Stimulated activated CD4-positive, alpha-beta T cell treated with anti-CD3 and anti-CD28 coated beads, Interleukin-1b, Interleukin-23, amount 100 ng/mL, for 48 hours (primary cell): ENCODE measurements at places on chromosomes 1 and 21.

- DNase-seq, result no peak
These were observed 341.6 kb downstream of the MATN1 start for GRCh38 chr1:30381671-30382365.

DNA sequence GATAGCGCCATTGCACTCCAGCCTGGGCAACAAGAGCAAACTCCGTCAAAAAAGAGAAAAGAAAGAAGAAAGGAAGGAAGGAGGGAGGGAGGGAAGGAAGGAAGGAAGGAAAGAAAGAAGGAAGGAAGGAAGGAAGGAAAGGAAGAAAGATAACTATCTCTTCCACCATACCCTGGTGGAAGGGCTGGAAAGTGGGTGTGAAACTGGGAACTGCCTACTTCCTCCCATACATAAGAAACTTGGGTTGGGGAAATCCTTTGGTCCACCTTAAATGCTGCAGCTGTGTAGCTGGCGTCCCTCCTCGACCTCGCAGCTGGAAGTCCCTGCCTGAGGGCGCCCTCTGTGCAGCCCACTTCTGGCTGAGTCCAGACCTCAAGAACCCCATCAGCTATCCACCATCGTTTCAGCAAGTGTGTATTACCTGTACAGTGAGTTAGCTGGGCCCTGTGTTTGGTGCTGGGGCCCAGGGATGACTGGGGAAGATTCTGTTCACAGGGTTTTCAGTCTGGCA is 4.6 kb upstream of the FAM167B start:
- DNase-seq, result no peak

DNA sequence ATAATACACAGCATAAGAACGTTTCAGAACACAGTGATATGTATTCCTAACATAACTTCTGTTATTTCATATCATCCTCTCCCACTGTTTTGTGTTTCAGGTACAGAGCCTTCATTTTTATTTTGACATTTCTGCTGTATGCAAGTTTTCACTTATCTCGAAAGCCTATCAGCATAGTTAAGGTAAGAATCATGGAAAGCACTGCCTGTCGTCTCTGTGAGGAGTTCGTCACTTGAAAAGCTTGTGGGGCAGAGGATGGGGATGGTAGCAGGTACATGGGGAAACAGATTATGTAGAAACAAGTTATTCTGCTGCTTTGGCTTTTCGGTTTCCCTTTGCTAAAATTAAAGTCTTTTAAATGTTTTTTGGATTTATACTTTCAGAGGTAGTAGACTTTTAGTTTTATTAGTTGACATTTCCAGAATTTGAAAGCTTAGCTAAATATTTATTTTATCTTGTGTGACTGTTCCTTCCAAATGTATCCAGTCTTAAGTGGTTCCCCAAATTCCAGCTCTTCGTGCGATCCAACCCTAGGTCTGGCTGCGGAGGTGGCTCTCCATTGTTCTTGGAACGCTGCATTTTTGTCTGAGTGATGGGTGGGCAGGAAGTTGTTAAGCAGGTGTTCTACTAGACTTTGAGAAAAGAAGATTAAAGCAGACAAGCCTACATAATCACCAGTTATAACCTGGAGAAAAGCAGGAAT is 12.2 kb downstream of the SLC37A1 start:
- DNase-seq, result no peak

GRCh38 chr1:57158604-57158998 is 192.8 kb upstream of the C8B start:
- no peak for DNase-seq

DNA sequence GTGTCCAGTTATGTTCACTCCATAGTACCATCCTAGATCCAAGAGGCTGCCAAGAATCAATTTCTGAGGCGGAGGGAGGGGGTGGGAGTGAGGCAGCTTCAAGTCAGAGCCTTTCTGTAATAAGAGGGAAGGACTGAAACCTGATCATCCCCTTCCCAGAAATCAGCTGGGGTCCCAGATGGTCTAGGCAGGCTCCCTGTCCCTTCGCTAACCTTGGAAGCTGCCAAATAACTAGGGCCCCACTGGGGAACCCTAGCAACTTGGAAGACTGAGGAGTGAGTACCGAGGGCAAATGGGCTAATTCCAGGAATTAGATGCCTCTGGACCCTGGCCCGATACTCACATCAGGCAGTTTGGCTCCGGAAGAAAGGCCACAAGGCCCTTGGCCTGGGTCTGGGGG is 113.3 kb downstream of the NAV1 start:
- DNase-seq, result no peak

DNA sequence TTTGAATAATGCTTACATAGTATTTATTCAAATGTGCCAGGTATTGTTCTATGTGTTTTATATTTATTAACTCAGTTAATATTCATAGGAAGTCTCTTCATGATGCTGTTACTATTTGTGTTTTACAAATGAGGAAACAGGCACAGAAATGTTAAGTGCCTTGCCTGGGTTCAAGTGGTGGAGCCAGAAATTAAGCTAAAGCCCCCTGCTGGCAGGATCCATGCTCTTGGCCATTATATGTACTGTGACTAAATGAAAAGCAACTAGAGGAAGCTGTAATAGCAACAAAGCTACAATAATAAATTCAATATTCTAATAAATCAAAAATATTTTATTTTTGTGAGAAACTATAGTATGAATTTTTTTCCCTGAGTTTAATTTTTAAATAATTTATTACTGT is 30.0 kb downstream of the IARS2 start:
- no peak for DNase-seq

- DNase-seq, result no peak
These were observed 144.6 kb downstream of the GALNT2 start for GRCh38 chr1:230211436-230212145.

GRCh38 chr1:60866917-60867531 is 215.3 kb upstream of the NFIA start:
- no peak for DNase-seq

GRCh38 chr1:234288946-234289345 is 84.3 kb upstream of the COA6 start:
- no peak for DNase-seq

GRCh38 chr1:247825362-247825761 is 1.4 kb upstream of the OR14A16 start:
- DNase-seq, result no peak

GRCh38 chr1:231986631-231987336 is 360.2 kb downstream of the DISC1 start:
- DNase-seq, result no peak

- no peak for DNase-seq
These were observed 246.7 kb downstream of the PTPRU start for GRCh38 chr1:29482991-29483390.

GRCh38 chr1:31715087-31715872 is 11.5 kb upstream of the COL16A1 start:
- peak; percentile 31 for DNase-seq

GRCh38 chr1:37533317-37534093 is 18.9 kb upstream of the MEAF6 start:
- no peak for DNase-seq

DNA sequence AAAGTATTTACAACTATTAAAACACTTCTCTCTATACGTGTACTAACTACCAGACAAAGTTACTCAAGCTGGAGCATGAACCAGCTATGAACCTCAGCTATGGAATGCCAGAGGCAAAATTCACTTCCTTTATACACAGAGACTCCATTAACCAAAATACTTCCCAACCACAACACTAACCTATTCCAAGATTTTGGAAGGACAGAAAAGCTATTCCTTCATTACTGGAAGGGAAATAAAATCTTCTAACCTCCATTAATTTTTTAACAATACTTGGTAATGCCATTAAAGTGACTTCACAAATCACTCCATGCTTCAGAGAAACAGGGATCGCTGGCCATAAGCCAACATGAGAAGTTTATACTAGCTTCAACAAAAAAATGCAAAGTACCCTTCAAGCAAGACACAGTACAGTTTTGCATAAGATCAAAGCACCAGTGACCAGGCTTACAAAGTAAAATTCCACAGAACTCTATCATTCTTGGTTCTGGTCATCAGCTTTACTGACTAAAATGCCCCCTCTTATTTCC is 58.0 kb downstream of the PUM1 start:
- no peak for DNase-seq

DNA sequence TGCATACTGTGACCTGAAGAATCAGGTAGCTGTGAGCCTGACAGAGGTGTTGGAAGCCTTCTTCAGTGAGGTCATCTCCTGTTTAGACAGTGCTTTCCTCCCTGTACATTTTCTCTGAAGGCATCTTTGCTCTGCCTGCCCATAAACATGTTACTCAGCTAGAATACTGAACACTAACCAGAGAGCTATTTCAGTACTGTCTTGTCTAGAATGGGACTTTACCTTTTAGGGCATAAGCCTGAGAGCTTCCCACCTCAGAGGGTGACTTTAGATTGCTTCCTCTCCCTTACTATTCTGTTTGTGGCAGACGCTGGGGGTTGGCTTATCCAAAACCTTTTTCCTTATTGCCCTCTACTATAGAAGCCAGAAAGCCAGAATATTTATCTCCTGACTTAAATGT is 23.3 kb upstream of the ZNF326 start:
- no peak for DNase-seq

DNA sequence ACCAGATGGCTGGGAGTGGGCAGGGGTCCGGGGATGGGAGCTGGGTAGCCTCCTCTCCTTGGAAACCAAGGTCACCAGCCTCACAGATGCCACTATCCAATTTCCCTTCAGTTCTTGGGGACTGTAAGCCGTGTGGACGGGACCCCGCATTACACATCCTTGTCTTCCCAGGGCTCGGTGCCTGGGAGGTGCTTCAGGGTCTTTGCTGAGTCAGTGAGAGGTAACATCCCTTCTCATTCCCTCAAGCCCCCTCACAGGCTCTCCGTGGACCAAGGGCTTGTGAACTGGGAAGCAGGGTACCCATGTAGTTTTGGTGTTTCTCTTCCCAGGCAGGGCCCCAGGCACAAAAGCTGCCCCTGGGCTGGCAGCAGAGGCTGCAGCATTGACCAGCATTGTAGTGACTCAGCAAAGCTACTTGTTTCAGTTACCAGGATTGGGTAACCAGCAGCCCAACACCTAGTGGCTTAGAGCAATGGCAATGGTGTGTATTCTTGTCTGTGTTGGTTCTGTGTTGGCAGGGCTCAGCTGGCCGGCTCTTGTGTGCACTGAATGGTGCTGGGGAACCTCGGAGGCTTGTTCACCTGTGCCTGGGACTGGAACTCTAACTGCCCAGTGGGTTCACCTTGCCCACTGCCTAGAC is 24.6 kb upstream of the PCBP3 start:
- DNase-seq, result no peak

DNA sequence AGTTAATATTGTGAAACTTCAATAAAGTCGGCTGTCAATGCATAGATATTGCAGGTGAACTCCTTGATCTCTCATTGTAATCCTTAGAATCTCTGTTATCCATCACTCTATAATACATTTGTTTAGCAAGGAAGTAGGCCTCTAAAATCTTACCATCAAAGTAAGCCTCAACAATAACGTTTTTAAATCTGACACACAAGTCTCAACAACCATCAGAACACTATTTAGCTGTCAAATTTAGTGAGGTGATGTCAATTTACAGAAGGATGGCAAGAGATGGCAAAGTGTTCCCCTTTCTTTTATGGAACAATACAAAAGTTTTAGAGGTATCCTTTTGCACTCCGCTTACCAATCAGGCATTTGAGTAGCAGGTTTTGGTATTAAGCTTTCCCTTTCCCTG is 67.6 kb downstream of the RWDD3 start:
- no peak for DNase-seq

- DNase-seq, result no peak
These were observed 41.0 kb downstream of the GATAD2B start for GRCh38 chr1:153881751-153882150.

DNA sequence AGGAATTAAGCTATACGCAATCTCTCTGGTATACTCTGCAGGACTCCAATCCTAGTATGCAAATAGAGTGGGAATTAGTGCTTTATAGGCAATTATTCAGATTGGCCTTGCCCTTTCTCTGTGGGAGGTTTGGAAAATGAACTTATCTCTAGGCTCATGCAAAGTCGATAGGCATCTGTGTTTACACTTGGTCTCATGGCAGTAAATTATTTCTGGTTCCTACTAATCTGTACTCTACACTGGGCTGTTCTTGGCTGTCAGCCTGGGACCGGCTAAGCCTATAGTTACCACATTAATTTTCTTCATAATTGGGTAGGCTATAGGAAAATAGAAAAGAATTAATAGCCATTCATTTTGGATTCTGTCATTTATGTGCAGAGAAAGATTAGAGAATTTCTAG is 544.6 kb downstream of the AMY1C start:
- no peak for DNase-seq
